Esophagus mucosa (tissue), 1 donor: ENCODE measurements at places on chromosomes 2 and 18. TPM values are rescaled to one million over a fixed set of nuclear protein-coding genes. Genes with fewer than 3 reads are reported as not detected.

Gene CHRNA1
- not detected for total RNA-seq

Gene COL6A3
- total RNA-seq: 23.0 TPM

DNA sequence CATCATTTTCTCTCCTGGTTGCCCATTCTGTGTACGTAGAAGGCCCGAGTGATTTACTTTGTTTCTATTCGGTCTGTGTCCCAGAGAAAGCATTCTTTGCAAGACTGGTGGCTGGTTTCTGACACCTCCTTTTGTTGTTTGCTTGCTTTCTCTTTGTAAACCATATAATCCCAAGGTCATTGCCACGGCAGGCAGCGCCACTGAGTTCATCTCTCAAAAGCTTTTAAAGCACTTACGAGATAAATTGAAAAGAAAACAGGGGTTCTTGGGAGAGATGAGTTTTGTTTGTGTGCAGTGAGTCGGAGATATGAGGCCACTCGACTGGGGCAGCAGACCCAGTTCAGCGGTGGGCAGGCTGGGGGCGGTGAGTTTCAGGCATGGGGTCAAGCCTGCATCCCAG is 137.6 kb downstream of the NCK2 start:
- no peak for ATAC-seq

- peak; percentile 61 for ATAC-seq
Observed at GRCh38 chr2:237421542-237422116, 7.7 kb upstream of the COL6A3 start.

DNA sequence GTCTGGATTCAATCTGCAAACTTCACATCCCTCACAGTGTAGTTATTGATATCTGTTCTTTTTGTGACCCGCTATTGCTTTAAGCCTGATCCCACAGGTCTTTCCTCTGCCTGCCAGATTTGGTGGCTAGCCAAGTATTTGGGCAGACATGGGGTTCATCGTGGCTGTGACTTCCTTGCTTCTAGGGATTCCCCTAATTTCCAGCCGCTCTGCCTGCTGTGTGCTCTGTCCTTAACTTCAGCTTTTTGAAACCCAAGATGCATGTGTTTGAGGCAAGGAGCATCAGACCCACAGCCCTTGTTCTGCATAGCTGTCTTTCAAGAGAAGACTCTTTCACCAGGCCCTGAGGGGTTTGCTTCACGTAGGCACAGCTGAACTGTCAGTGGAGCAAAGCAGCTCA is 54.2 kb downstream of the NCAPH start:
- ATAC-seq: no peak
